Esophagus muscularis mucosa (tissue), 4 donors: ENCODE measurements at places on chromosomes 13 and 19.
A peak's percentile ranks its signal among the peaks of the same experiment; 100 is the strongest.

- peaks cover 6% of the 10 kb centered on the region for H3K4me1 ChIP-seq
- no peak overlapping the region for H3K4me3 ChIP-seq
- H3K36me3 ChIP-seq = no peaks in the 10 kb centered on the region
- H3K27ac ChIP-seq = peak overlapping the region; percentile 61
- no peaks in the 10 kb centered on the region for H3K27me3 ChIP-seq
Measured at GRCh38 chr13:105442949-105443699, 1092.3 kb downstream of the EFNB2 start.

DNA sequence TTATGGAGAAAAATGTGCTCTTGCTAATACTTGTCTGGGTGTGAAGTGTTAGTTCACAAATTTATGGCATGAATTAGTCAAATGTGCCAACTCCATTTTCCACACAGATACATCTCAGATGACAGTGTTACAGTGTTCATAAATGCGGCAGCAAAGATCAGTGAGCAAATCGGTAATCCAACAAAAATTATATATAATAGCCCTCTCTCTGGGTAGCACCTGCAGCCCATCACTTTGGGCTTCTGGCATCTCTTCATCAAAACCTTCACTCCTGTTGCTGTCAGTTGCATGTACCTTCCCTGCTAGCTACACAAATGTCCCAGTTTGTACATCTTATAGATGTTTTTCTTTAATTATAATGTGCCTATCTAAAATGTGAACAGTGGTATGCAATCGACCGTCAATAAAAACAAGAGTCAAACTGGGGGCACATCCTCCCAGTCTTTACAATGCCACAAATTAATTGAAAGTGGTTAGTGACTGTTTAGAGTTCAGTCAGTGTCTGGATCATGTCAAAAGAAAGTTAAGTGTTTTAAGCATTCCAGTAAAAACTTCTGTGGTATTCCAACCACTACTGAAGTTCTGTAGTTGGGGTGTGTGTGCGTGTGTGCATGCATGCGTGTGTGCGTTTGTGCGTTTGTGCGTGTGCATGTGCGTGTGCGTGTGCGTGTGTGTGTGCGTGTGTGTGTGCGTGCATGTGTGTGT lies 448.9 kb downstream of the DCT start:
- H3K27ac ChIP-seq = no peak overlapping the region
- no peaks in the 10 kb centered on the region for H3K27me3 ChIP-seq
- no peak for DNase-seq
- no peak overlapping the region for H3K4me3 ChIP-seq
- H3K4me1 ChIP-seq = peaks cover 6% of the 10 kb centered on the region

- no peak overlapping the region for H3K27ac ChIP-seq
- peaks cover 14% of the 10 kb centered on the region for H3K27me3 ChIP-seq
- DNase-seq = no peak
- H3K4me1 ChIP-seq = peaks cover 19% of the 10 kb centered on the region
- H3K4me3 ChIP-seq = peak overlapping the region; percentile 39
Measured at GRCh38 chr13:27830010-27830409, 37.7 kb downstream of the GSX1 start.

DNA sequence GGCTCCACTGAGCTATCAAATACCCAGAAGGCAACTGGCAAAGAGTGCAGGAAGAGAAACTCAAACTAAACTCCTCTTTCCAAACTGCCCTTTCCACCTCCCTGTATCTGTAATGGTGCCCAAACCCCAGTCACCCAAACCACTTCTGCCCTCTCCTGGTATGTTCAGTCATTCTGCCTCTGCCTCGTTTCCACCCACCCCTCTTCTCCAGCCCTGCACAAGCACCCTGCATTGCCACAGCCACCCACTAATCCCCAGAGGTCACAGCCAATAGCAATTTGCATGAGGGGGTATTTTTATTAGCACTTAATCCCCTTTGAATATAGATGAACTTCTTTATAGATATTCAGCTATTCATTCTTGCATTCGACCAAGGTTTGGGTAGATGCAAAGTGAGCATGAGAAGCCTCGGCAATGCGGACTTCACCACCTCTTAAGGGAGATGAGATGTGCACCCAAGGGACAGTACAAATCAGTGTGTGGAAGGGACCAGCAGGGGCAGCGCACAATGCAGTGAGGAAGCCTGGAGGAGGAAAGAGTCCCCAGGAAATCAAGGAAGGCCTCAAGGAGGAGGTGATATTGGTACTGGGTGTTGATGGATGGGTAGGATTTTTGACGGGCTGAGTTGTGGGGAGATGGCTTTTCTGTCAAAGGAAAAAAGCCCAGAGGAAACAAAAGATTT lies 12.4 kb downstream of the TMEM272 start:
- H3K27me3 ChIP-seq = no peaks in the 10 kb centered on the region
- no peaks in the 10 kb centered on the region for H3K36me3 ChIP-seq
- no peak overlapping the region for H3K27ac ChIP-seq
- no peak overlapping the region for H3K4me3 ChIP-seq
- no peak for DNase-seq
- H3K4me1 ChIP-seq = peaks cover 4% of the 10 kb centered on the region

GRCh38 chr13:47298506-47298905 lies 401.7 kb upstream of the HTR2A start:
- no peak for DNase-seq
- no peaks in the 10 kb centered on the region for H3K4me1 ChIP-seq
- H3K4me3 ChIP-seq = no peak overlapping the region
- no peaks in the 10 kb centered on the region for H3K27me3 ChIP-seq
- no peak overlapping the region for H3K27ac ChIP-seq

GRCh38 chr19:19205416-19206410 lies 2.5 kb upstream of the NR2C2AP start:
- no peak overlapping the region for H3K27ac ChIP-seq
- peaks cover 10% of the 10 kb centered on the region for H3K36me3 ChIP-seq
- H3K4me1 ChIP-seq = peaks cover 8% of the 10 kb centered on the region
- no peaks in the 10 kb centered on the region for H3K27me3 ChIP-seq
- no peak overlapping the region for H3K4me3 ChIP-seq

DNA sequence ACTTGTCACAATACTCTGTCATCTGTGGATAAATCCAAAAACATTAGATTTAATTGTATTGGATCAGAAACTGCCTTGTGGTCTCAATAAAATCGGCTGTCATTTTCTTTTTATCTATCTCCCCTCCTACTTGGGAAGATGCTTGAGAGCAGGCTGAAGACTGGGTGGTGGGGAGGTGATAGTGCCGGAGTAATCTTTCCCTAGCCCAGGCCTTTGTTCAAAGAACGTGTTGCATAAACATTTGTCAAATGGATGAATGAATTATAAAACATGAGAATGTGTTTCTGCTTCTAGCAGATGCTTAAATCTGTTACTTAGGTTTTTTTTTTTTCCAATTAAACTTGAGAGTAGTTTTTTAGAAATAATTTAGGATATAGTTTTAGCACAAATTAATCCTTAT lies 49.9 kb downstream of the DNAJC3 start:
- no peak overlapping the region for H3K27ac ChIP-seq
- peaks cover 42% of the 10 kb centered on the region for H3K4me1 ChIP-seq
- no peak for DNase-seq
- H3K27me3 ChIP-seq = no peaks in the 10 kb centered on the region

GRCh38 chr19:51765086-51765485 lies 4.1 kb downstream of the FPR2 start:
- no peaks in the 10 kb centered on the region for H3K4me1 ChIP-seq
- no peaks in the 10 kb centered on the region for H3K36me3 ChIP-seq
- no peaks in the 10 kb centered on the region for H3K27me3 ChIP-seq
- no peak overlapping the region for H3K27ac ChIP-seq
- H3K4me3 ChIP-seq = no peak overlapping the region
- no peak for DNase-seq

GRCh38 chr13:113267642-113268405 lies 29.2 kb upstream of the LAMP1 start:
- no peaks in the 10 kb centered on the region for H3K27me3 ChIP-seq
- DNase-seq = no peak
- H3K36me3 ChIP-seq = no peaks in the 10 kb centered on the region
- H3K27ac ChIP-seq = no peak overlapping the region

DNA sequence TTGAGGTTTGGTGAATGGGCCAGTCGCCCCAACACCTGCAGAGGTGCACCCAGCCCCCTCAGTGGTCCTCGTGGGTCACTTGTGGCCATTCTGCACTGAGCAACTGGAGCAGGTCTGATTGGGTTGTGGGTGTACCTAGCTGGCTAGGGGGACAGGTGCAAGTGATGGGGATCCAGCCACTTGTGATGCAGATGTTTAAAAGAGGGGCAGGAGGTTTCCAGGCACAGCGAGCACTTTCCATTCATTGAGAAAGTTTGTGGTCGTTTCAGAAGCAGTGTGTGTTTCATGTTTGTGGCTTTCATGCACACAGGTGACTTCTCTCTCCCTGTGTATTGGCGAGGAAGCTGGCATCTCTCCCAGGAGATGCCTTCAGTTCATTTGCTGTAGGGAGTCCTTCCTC lies 34.7 kb downstream of the TSSK6 start:
- DNase-seq = no peak
- no peak overlapping the region for H3K27ac ChIP-seq
- H3K36me3 ChIP-seq = peaks cover 8% of the 10 kb centered on the region
- H3K27me3 ChIP-seq = no peaks in the 10 kb centered on the region
- H3K4me3 ChIP-seq = no peak overlapping the region

DNA sequence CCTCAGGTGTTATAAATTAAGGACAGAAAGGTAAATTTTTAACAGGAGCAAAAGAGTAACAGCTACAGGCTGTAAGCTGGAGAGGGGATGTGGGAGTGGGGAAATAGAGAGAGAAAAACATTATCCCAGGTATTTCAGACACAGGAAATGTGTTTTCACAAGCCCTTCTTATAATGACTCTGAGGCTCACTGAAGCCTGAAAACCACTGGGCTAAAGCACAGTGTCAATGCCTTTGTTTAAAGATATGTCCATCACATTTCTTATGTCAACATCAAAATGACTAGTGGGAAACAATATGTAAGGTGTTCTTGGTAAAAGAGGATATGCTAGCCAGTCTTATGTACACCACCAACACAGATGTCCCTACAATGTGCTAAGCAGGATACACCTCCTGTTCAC lies 365.9 kb downstream of the FGF14 start:
- H3K4me1 ChIP-seq = no peaks in the 10 kb centered on the region
- H3K36me3 ChIP-seq = no peaks in the 10 kb centered on the region
- H3K4me3 ChIP-seq = no peak overlapping the region
- no peak for DNase-seq

DNA sequence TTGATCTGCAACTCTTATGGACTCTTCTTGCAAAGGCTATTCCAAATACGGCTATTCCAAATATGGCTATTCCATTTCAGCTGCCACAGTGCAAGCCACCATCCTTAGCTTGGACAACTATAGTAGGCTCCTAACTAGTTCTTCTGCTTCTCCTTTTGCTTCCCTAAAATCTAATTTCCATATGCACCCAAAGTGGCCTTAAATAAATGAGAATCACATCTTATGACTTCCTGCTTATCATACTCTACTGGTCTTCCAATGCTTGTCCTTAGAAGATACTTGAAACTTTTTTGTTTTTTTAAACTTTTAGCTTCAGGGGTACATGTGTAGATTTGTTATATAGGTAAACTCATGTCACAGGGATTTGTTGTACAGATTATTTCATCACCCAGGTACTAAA lies 4.9 kb downstream of the UCHL3 start:
- DNase-seq = no peak
- H3K4me3 ChIP-seq = no peak overlapping the region
- H3K27me3 ChIP-seq = no peaks in the 10 kb centered on the region
- H3K4me1 ChIP-seq = peaks cover 18% of the 10 kb centered on the region

DNA sequence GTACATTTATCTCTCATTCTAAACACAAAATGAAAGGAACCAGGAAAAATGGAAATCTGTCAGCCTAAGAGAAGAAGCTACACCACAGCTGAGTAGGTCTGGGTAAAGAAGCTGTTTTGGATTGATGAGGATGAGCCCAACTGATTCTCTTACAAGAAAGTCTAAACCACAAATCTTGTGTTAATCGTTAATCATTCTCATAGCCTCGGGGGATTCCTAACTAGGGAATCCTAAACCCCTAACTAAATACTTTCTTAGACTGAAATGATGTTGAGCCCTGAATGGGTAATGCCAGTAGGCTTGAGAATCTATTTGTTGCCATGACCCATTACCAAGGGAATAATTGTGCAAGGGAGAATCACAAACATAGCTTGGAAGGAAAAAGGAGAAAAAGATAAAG lies 327.5 kb upstream of the SPRY2 start:
- no peak for DNase-seq
- H3K27me3 ChIP-seq = no peaks in the 10 kb centered on the region
- no peaks in the 10 kb centered on the region for H3K36me3 ChIP-seq
- H3K4me1 ChIP-seq = no peaks in the 10 kb centered on the region
- no peak overlapping the region for H3K27ac ChIP-seq

DNA sequence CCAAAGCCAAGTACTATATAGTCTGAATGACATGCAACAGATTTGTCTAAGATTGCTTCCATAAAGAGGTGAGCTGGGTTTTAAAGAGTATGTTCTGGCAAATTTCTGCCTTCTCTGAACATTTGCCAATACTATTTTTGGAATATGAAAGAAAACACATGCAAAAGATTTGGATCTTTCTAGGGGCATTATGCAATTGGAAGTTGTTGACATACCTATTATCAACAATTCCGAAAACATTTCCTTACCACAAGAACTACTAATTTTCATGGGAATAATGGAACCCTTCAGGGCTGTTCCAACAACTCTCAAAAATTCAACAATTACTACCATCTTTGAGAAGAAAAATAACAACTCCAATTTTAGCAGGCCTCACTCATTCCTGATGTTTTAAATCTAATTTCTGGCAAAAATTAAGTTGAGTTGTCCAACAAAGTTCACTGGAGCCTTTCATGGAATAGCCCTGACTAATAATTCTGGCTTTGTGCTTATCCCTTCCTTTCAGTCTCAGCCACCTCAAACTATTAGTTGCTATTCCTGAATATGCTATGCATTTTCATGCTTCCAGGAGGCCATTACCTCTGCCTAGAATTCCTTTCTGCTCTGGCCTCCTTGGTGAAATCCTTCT lies 250.0 kb downstream of the RGCC start:
- H3K36me3 ChIP-seq = no peaks in the 10 kb centered on the region
- DNase-seq = no peak
- peak overlapping the region; percentile 38 for H3K27ac ChIP-seq
- no peak overlapping the region for H3K4me3 ChIP-seq

DNA sequence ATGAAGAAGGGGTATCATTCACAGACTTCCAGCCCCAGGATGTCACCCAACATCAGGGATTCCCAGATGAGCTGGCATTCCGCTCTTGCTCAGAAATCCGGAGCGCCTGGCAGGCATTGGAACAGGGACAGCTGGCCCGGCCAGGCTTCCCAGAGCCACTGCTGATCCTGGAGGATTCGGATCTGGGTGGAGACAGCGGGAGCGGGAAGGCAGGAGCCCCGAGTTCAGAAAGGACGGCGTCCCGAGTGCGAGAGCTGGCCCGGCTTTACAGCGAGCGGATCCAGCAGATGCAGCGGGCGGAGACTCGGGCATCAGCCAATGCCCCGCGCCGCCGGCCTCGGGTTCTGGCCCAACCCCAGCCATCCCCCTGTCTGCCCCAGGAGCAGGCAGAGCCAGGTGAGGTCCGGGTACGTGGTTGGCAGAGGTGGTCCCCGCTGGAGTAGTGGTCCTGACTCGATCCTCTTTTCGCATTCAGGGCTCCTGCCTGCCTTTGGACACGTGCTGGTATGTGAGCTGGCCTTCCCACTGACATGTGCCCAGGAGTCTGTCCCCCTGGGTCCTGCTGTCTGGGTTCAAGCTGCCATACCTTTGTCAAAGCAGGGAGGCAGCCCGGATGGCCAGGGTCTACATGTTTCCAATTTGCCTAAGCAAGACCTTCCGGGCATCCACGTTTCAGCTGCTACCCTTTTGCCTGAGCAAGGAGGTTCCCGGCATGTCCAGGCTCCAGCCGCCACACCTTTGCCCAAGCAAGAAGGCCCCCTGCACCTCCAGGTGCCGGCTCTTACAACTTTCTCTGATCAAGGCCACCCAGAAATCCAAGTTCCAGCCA lies 11.0 kb downstream of the PLEKHG2 start:
- no peak overlapping the region for H3K4me3 ChIP-seq
- H3K27ac ChIP-seq = no peak overlapping the region
- DNase-seq = no peak
- peaks cover 66% of the 10 kb centered on the region for H3K36me3 ChIP-seq
